ENCODE measurements at places on chromosomes 6 and 20.

- DNase-seq = no peak
Observed at GRCh38 chr6:135390458-135390857, 107.1 kb downstream of the AHI1 start.

GRCh38 chr20:12098421-12098820 is 180.7 kb downstream of the BTBD3 start:
- DNase-seq = no peak

GRCh38 chr6:31203345-31203979 is 33.0 kb upstream of the POU5F1 start:
- no peak for DNase-seq

- no peak for DNase-seq
Observed at GRCh38 chr6:56749632-56750151, 107.0 kb upstream of the DST start.

DNA sequence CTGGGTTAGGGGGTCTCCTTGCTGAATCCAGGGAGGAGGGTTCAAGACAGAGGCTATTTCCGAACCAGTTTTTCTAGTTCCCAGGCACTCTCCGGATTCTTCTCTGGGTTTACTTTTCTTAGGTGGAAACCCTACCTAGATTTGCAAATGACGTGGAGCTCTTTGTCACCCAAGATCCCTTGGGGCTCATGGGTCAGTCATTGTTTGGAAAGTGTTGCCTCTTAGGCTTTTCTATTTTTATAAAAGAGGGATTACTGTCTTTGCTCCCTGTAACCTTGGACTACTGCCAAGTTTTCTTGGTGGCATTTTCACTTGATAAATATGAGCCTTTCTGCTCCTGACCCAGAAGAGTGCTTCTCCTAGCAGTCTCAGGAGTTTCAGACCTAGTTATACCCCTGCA is 33.6 kb downstream of the FAM209B start:
- no peak for DNase-seq

Data from D721Med (cell line).